Activated naive CD8-positive, alpha-beta T cell treated with anti-CD3 and anti-CD28 coated beads, Interleukin-2, amount 50 U/mL, for 16 hours (primary cell): ENCODE measurements at places on chromosomes 7 and 10.

- no peak for DNase-seq
Observed at GRCh38 chr7:6202117-6202516, 70.3 kb downstream of the CYTH3 start.

DNA sequence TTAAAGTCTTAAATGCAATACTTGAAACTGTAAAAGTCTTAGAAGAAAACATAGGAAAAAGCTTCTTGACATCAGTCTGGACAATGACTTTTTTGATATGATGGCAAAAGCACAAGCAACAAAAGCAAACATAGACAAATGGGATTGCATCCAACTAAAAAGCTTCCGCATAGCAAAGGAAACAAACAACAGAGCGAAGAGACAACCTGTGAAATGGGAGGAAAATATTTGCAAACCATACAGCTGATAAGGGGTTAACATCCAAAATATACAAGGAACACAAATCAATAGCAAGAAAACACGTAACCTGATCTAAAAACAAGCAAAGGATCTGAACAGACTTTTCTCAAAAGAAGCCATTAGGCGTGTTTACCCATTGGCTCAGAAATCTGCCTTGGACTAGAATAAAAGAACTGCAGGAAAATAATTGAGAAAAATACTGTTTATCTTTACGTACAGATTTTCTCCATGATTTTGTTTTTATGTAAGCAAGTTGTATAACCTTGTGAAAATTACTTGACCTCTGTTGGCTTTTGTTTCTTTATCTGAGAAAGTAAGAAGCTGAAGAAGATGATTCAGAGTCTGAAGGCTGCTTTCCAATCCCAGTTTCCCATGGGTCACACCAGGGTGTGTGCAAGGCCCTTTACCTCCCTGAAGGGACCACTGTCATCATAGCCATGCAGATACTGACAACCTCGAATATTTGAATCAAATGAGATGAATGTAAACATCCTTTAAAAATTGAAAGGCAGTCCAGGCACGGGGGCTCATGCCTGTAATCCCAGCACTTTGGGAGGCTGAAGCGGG lies 99.1 kb upstream of the LANCL2 start:
- no peak for DNase-seq

DNA sequence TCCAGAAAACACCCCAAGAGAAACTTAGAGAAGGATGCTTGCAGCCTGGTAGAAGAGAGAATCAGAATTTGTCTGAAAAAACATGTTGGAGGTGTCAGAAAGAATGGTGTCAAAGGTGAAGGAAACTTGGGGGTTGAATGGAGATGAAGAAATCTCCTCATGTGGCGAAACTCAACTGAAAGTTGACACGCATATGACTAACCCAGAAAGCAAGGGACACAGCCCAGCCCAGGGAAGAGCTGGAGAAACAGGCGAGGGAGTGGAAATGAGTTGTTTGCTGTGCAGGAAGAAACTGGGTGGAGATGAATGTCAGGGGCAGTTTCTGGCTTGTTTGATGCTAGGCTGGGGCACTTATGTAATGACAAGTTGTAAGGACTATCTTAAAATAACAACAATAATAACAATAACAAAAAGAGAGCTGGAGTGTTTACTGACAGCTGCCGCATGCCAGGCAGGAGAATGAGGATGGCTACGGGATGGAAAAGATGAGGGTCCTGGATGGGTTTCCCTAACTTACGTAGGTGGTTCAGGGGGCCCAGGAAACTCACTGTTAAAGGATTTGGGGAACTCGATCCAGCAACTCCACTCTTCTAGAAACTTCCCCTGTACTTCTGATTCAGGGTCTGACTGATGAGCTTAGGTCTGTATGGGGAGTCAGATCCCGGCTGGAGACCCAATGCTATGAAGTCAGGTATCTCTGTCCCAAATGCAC lies 57.4 kb downstream of the MAP3K8 start:
- no peak for DNase-seq

DNA sequence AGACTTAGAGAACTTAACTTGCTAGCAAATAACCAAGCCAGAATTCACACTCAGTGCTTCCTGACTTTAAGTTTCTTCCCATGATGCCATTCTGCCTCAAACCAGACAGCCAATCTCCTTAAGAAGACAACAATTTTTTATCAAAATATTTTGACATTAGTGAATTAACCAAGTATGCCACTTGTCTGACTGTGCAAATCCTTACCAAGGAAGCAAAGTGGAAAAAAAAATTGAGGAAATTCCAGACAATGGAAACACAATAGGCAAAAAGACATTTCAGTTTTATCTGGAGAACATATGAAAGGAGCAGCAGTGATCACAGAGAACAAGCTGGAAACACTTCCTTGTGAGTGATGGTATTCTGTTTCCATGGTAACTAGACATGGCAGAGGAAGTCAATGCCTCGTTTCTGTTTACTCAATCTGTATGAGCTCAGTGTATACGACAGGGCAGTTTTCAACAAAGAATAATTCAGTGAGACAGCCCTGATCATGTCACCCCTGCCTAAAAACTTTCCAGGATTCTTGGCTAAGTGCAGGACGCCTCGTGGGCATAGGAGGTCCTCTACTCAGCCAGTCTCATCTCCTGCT lies 114.2 kb downstream of the DYNC1I1 start:
- DNase-seq, result no peak

GRCh38 chr7:32092346-32092745 lies 22.1 kb upstream of the PDE1C start:
- no peak for DNase-seq

GRCh38 chr10:125343983-125344382 lies 183.6 kb upstream of the CTBP2 start:
- DNase-seq, result no peak

DNA sequence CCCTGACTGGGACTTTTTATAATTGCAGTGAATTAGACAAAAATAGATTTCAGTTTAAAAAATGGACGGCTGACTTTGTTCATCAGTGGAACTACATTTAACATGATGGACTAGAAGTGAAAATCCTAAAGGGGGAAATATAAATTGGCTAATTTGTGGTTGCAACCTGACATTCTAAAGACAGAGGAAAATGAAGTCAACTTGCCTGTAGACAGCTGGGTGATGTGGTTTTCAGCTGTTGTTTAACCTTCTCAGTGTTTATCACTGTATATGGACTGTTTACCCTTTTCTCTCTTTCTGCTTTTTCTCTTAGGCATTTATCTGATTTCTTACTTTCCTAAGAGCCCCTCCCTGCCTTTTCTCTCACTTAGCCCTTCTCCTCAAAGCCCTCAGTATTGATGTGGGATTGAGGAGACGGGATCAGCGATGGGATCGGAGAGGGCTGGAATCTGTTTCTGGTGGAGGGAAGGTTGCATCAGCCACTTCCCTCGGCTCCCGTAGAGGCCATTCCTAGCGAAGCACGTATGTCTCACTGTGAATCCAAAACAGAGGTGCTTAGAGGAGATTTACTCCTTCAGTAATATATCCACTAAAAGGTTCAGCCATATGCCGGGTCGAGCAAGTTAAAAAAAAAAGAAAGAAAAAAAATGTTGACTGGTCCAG lies 109.0 kb upstream of the KLF6 start:
- no peak for DNase-seq

GRCh38 chr7:117828825-117829224 lies 44.4 kb downstream of the CTTNBP2 start:
- DNase-seq, result no peak

- no peak for DNase-seq
Observed at GRCh38 chr7:11313801-11314200, 340.1 kb downstream of the PHF14 start.

DNA sequence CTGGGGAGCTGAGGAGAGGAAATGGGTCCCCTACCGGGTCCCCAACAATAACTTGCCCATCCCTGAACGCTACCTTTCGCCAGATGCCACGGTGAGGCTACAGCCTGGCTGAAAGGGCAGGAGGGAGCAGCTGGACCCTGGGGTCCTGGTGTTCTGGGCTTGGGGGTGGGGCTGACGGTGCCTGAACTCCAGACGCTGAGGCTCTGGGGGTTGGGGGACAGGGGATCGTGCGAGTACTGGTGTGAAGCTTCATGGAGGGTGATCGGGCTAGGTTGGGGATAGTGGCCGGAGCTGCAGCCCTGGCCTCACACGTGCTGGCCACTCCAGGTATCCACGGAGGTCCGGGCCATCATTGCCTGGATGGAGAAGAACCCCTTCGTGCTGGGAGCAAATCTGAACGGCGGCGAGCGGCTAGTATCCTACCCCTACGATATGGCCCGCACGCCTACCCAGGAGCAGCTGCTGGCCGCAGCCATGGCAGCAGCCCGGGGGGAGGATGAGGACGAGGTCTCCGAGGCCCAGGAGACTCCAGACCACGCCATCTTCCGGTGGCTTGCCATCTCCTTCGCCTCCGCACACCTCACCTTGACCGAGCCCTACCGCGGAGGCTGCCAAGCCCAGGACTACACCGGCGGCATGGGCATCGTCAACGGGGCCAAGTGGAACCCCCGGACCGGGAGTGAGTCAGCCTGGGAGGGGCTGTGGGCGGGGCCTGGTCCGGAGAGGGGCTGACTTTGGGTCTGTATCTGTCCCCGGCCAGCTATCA lies 8.3 kb downstream of the AEBP1 start:
- no peak for DNase-seq

DNA sequence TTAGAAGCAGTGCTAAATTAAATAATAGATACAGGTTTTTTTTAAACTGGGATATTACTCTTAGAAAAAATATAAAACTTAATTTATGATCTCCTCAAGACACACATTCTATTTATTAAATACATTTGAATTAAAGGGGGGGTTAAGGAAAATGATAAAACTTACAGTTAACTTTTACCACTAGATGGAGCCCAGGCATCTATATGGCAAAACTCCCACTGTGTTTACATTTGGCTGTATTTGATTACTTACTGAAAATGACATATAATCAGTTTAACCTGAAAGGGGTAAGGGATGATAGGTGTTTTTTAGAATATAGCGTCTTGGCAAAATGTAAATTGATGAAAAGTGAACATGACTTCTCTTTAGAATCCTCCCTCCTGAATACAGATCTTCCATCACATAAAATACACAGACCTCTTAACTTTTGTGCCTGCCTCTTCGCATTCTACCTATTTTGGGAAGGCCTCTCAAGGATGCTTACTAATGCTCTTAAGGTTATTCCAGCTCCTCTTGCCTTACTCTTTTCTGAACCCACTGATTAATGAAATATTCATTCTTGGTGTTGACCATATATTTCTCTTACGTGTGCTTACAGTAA lies 235.7 kb downstream of the AGMO start:
- no peak for DNase-seq

DNA sequence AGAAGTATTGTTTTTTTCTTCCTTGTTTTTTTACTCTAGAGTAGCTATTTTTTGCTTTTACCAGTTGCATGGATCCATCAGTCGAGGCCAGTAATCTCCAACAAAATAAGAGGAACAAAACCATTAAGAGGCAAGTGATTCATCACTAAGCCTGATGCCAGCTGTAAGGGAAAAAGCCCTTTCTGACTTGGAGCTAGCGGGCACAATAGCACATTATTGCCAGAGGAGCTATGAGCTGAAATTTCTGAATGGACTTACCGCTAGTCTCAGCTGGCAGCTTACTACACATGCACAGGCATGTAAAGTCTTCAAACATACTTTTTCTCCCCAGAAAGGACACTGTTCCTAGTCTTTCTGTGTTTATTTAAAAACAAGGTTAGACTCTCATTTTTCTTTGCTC lies 41.6 kb upstream of the PTPRZ1 start:
- no peak for DNase-seq

- DNase-seq, result no peak
Observed at GRCh38 chr7:106591146-106591545, 69.8 kb downstream of the CCDC71L start.

- no peak for DNase-seq
Observed at GRCh38 chr10:26368463-26368862, 69.7 kb upstream of the APBB1IP start.

DNA sequence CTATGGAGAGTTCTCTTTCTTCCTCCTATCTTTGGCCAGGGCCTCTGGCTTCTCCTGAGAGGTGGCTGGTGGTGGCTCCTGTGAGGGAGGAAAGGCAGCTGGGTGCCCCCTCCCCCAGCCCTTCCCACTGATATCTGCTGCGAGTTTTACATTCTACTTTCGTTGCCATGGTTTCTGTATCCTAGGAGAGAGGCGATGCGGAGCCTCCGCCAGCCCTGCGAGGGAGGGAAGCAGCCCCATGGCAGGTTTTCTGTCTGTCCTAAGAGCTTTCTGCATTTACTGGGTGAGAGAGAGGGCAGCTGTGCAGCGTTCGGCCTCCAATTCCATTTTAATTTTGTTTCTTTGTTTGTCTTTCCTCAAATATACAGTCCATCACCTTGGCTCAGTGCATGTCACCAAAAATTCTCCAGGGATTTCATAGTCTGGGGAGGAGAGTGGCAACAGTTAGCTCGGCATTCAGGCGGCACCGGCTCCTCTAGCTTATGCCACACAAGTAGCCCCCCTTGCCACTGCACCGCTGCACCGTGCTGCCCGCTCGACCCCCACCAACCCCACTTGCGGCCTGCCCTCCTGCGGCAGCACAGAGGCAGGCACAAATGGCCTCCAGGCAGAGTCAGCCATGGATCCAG lies 20.4 kb downstream of the DNAJB12 start:
- no peak for DNase-seq

DNA sequence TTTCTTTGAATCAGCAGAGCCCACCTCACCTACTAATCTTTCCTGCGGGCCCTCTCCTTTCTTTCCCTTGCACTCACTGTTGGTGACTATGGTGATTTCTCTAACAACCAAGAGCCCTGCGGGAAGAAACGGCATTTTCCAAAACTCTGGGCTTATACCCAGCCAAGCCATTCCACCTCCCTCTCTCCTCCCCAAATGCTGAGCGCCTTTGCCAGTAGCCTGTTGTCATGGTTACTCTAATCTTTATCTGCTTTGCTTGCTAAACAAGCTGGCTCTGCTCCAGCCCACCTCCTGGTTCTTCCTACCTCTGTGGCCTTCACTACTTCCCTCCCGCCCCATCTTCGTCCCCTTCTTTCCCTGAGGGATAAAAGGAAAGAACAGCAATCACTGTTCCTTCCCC lies 86.7 kb downstream of the DGKI start:
- DNase-seq, result no peak

DNA sequence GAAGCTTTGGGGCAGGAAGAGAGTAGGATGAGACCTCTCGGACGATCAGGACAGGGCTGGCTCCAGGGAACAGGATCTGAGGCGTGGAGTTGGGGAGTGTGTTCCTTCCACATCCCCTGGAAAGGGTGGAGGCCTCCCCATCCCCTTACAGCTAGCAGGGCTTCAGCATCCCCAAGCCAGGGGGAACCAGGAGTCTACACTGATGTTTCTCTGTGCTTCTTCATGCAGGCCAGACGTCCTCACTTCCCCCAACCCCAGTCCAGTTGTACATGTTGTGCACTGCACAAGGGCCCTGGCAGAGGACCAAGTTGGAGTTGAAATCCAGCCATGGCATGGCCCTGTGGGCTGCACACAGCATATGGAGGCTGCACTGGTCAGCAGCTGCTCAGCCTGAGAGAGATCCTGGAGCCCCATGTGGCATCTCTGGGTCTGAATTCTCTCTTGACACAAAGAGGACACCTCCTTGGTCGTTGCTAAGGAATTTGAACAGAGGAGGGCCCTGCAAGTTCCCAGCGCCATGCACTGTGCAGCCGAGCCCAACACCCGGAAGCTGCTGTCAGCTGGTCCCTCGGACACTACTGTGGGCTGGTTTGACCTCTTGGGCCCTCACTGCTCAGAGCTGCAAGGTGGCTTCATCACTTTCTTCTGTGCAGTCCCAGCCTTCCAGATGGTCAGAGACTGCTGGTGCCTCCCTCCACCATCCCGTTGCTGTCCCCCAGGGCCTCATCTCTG lies 181.1 kb downstream of the DNAJB6 start:
- no peak for DNase-seq

GRCh38 chr10:73873838-73874215 lies 528 bp downstream of the CAMK2G start:
- DNase-seq, result no peak
